ENCODE measurements at places on chromosomes 7 and 10. TPM values are rescaled to one million over a fixed set of nuclear protein-coding genes. Genes with fewer than 3 reads are reported as not detected.

NKX2-3 gene
- 0.16 TPM for polyA plus RNA-seq

URGCP gene
- polyA plus RNA-seq: 20.1 TPM

CYP3A4 gene
- 0.34 TPM for polyA plus RNA-seq

TRIM50 gene
- 10.8 TPM for polyA plus RNA-seq

ACSM6 gene
- polyA plus RNA-seq: not detected

CDCA7L gene
- 39.9 TPM for polyA plus RNA-seq

TUBAL3 gene
- polyA plus RNA-seq: 5.3 TPM

PCDH15 gene
- polyA plus RNA-seq: 3.2 TPM

PDE1C gene
- polyA plus RNA-seq: 9.5 TPM

HTR7 gene
- 26.2 TPM for polyA plus RNA-seq

LOXL4 gene
- polyA plus RNA-seq: 14.0 TPM

All from testis (tissue), 5 donors.